ENCODE measurements at places on chromosomes 7 and 10.

DNA sequence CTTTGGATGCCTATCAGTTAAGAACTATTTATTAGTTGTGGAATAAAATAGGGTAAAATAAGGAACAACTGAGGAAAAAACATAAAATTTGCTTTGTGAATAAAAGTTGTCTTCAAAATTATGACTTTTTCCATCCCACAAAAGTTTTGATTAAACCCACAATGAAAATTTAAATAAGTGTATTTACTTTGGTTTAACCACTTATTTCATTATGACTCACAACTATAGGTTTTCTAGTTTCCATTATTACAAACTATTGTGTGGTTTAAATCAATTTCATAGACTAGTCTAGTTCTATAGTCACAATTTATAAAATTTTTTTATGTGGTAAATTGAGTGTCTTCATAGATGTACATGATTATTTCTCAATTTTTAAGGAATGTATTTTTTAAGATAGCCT lies 116.6 kb downstream of the EGFR start:
- no peaks in the 10 kb centered on the region for H3K27me3 ChIP-seq
- no peak overlapping the region for H3K27ac ChIP-seq
- H3K4me3 ChIP-seq: no peak overlapping the region
- no peaks in the 10 kb centered on the region for H3K36me3 ChIP-seq
- no peak for DNase-seq

- DNase-seq: no peak
- H3K27ac ChIP-seq: no peak overlapping the region
- H3K4me3 ChIP-seq: peak overlapping the region; percentile 11
- H3K4me1 ChIP-seq: no peaks in the 10 kb centered on the region
- no peaks in the 10 kb centered on the region for H3K36me3 ChIP-seq
- no peaks in the 10 kb centered on the region for H3K27me3 ChIP-seq
These were observed 239.9 kb downstream of the ADRA2A start for GRCh38 chr10:111316722-111317212.

DNA sequence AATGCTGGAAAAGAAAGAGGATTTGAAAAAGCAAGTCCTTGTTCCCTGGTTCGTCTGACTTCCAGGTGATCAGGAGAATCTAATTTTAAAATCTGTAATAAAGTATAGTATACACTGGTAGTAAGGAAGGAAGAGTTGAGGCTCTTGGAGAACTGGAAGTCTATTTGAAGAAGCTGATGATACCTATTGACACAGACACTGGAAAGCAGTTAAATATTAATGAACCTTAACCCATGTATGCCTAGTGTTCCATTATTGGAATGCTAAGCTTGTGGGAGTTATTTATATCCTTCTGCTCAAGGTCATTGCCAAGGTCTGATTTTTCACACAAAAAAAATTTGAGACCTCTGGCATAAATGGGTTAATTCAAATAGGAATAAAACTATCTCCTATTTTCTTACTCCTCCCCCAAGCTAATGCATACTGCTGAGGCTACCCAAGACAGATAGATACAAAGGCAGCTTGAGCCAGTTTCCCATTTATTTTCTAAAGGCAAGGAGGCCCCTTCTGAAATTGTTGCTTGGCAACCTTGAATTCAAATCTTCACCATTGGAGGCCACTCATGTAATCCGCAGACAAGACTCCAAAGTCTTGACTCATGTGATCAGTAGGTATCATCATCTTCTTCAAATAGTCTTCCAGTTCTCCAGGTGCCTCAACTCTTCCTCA lies 110.2 kb downstream of the FZD1 start:
- no peak overlapping the region for H3K4me3 ChIP-seq
- DNase-seq: no peak
- H3K27ac ChIP-seq: no peak overlapping the region
- H3K36me3 ChIP-seq: no peaks in the 10 kb centered on the region
- H3K4me1 ChIP-seq: no peaks in the 10 kb centered on the region
- H3K27me3 ChIP-seq: no peaks in the 10 kb centered on the region

- no peaks in the 10 kb centered on the region for H3K4me1 ChIP-seq
- no peaks in the 10 kb centered on the region for H3K27me3 ChIP-seq
- H3K27ac ChIP-seq: no peak overlapping the region
These were observed 44.1 kb downstream of the ANTXRL start for GRCh38 chr10:46330894-46331293.

DNA sequence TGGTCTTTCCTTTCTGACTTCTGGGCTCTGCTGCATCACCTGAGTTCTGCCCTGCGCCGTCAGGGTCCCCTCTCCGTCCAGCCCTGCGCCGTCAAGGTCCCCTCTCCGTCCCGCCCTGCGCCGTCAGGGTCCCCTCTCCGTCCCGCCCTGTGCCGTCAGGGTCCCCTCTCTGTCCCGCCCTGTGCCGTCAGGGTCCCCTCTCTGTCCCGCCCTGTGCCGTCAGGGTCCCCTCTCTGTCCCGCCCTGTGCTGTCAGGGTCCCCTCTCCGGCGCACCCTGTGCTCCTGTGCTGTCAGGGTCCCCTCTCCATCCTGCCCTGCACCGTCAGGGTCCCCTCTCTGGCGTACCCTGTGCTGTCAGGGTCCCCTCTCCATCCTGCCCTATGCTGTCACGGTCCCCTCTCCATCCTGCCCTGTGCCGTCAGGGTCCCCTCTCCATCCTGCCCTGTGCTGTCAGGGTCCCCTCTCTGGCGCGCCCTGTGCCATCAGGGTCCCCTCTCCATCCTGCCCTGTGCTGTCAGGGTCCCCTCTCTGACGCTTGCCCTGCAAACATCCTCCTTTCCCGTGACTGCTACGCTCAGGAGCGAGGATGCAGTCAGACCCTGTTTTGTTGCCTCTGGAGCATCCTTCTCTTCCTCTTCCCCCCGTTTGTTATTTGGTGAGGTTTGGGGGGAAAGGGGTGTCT lies 66.4 kb downstream of the INPP5A start:
- H3K4me3 ChIP-seq: no peak overlapping the region
- H3K27me3 ChIP-seq: no peaks in the 10 kb centered on the region
- DNase-seq: no peak

- H3K4me1 ChIP-seq: no peaks in the 10 kb centered on the region
- H3K4me3 ChIP-seq: no peak overlapping the region
- H3K27ac ChIP-seq: no peak overlapping the region
- no peaks in the 10 kb centered on the region for H3K27me3 ChIP-seq
- no peaks in the 10 kb centered on the region for H3K36me3 ChIP-seq
These were observed 703.5 kb upstream of the SEMA3D start for GRCh38 chr7:85890244-85890811.

DNA sequence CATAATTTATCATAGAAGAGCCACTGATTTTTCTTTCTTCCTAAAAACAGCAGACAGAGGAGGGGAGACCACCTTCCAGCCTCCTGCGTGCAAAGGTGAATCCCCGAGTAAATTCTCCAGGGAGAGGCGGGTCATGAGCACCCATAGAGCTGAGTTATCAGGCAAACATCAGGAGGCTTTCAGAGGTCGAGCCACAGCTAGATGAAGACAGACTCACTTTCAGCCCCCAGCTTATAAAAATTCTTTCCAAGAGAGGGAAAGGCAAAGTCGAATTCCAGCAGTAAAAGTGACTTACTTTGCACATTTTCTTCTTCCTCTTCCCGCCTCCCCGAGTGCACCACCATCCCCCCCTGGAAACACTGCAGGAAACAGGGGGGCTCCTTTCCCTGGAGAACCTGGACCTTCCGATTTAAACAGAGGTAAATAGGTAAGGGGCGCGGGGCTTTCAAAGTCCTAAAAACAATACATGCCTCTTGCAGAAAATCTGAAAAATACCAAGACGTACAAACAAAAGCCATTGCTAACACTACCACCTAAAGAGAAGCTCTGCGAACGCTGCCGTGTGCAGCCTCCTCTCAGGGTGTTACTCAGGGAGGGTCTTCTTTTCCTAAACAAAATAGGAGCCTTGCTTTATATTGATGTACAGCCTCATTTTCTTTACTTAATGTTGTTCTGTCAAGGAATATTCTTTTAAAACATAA lies 163.8 kb downstream of the SVIL start:
- no peaks in the 10 kb centered on the region for H3K27me3 ChIP-seq
- H3K4me3 ChIP-seq: no peak overlapping the region
- peaks cover 25% of the 10 kb centered on the region for H3K4me1 ChIP-seq
- peaks cover 40% of the 10 kb centered on the region for H3K36me3 ChIP-seq
- peak; percentile 27 for DNase-seq

DNA sequence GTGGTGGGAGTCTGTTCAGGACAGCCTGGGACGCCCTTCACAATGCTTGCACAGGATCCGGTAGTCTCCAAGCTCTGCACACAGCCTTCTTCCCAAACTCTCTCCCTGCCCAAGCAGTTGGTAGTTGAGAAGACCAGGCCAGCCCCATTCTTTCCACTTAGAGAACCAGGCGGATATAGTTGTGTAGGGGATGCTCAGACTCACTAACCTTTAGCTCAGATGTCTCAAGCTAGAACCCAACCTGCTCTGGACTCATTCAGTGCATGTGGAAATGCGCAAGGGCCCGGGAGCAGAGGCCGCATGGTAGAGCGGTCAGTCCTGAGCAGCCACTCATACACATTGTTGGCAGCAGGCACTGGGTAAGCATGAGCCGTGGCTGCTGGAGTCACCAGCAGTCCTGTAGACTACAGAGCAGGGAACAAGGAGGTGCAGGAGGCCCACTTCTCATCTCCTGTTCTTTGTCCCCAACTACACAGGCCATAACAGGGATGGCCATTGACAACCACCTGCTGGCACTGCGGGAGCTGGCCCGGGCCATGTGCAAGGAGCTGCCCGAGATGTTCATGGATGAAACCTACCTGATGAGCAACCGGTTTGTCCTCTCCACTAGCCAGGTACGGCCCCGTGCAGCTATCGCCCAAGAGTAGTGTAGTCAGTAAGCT lies 17.2 kb upstream of the C10orf53 start:
- no peaks in the 10 kb centered on the region for H3K36me3 ChIP-seq
- H3K4me3 ChIP-seq: no peak overlapping the region
- H3K27me3 ChIP-seq: no peaks in the 10 kb centered on the region
- no peak for DNase-seq
- H3K4me1 ChIP-seq: no peaks in the 10 kb centered on the region

GRCh38 chr7:139300390-139300789 lies 40.7 kb upstream of the FMC1 start:
- no peak for DNase-seq
- H3K36me3 ChIP-seq: peaks cover 21% of the 10 kb centered on the region
- H3K27ac ChIP-seq: no peak overlapping the region
- no peak overlapping the region for H3K4me3 ChIP-seq

- no peaks in the 10 kb centered on the region for H3K36me3 ChIP-seq
- DNase-seq: peak; percentile 81
- no peaks in the 10 kb centered on the region for H3K27me3 ChIP-seq
- H3K4me1 ChIP-seq: no peaks in the 10 kb centered on the region
These were observed 56.0 kb downstream of the LGI1 start for GRCh38 chr10:93813507-93814465.

- no peak for DNase-seq
- H3K4me1 ChIP-seq: peaks cover 14% of the 10 kb centered on the region
- no peak overlapping the region for H3K4me3 ChIP-seq
These were observed 59.7 kb upstream of the CCDC71L start for GRCh38 chr7:106720641-106721040.

DNA sequence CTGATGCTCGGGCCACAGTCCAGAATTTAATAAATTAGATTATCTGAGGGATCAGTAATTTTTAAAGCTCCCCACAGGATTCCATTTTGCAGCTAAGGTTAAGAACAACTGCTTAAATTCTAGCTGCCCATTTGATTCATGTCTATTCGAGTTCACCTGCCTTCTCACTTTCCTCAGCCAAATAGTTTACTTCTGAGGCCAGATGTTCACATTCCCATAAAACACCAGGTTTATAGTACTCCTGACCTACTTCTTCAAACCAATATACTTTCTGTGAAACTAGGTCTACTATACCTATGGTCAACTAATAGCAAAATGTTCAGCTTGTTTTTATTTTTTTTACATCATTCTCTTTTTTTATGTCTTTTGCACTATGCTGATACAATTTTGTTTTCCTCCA lies 86.3 kb downstream of the GPR158 start:
- H3K4me3 ChIP-seq: no peak overlapping the region
- no peak for DNase-seq
- H3K27ac ChIP-seq: no peak overlapping the region
- no peaks in the 10 kb centered on the region for H3K27me3 ChIP-seq
- H3K4me1 ChIP-seq: no peaks in the 10 kb centered on the region

GRCh38 chr10:108362296-108362695 lies 1197.8 kb upstream of the SORCS1 start:
- H3K27me3 ChIP-seq: no peaks in the 10 kb centered on the region
- H3K36me3 ChIP-seq: no peaks in the 10 kb centered on the region
- no peak for DNase-seq
- no peaks in the 10 kb centered on the region for H3K4me1 ChIP-seq

GRCh38 chr7:98049034-98049433 lies 57.6 kb upstream of the LMTK2 start:
- no peak overlapping the region for H3K27ac ChIP-seq
- no peak for DNase-seq
- no peaks in the 10 kb centered on the region for H3K4me1 ChIP-seq
- no peak overlapping the region for H3K4me3 ChIP-seq

GRCh38 chr7:84949067-84949466 lies 237.8 kb downstream of the SEMA3D start:
- H3K4me3 ChIP-seq: no peak overlapping the region
- no peaks in the 10 kb centered on the region for H3K4me1 ChIP-seq
- no peak for DNase-seq
- no peaks in the 10 kb centered on the region for H3K27me3 ChIP-seq
- H3K36me3 ChIP-seq: no peaks in the 10 kb centered on the region

GRCh38 chr10:17059197-17059688 lies 70.4 kb downstream of the CUBN start:
- H3K4me1 ChIP-seq: no peaks in the 10 kb centered on the region
- DNase-seq: no peak
- H3K27me3 ChIP-seq: no peaks in the 10 kb centered on the region
- H3K36me3 ChIP-seq: no peaks in the 10 kb centered on the region
- no peak overlapping the region for H3K27ac ChIP-seq
- H3K4me3 ChIP-seq: no peak overlapping the region

DNA sequence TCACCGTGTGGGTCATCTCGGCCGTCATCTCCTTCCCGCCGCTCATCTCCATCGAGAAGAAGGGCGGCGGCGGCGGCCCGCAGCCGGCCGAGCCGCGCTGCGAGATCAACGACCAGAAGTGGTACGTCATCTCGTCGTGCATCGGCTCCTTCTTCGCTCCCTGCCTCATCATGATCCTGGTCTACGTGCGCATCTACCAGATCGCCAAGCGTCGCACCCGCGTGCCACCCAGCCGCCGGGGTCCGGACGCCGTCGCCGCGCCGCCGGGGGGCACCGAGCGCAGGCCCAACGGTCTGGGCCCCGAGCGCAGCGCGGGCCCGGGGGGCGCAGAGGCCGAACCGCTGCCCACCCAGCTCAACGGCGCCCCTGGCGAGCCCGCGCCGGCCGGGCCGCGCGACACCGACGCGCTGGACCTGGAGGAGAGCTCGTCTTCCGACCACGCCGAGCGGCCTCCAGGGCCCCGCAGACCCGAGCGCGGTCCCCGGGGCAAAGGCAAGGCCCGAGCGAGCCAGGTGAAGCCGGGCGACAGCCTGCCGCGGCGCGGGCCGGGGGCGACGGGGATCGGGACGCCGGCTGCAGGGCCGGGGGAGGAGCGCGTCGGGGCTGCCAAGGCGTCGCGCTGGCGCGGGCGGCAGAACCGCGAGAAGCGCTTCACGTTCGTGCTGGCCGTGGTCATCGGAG lies 1.8 kb downstream of the ADRA2A start:
- DNase-seq: no peak
- peaks cover 5% of the 10 kb centered on the region for H3K4me1 ChIP-seq

GRCh38 chr10:24722131-24722675 lies 1.5 kb downstream of the ARHGAP21 start:
- H3K27ac ChIP-seq: peak overlapping the region; percentile 98
- peaks cover 39% of the 10 kb centered on the region for H3K4me1 ChIP-seq
- H3K36me3 ChIP-seq: no peaks in the 10 kb centered on the region
- H3K27me3 ChIP-seq: no peaks in the 10 kb centered on the region

GRCh38 chr10:129972966-129973673 lies 9.0 kb upstream of the EBF3 start:
- H3K4me1 ChIP-seq: peaks cover 9% of the 10 kb centered on the region
- H3K4me3 ChIP-seq: no peak overlapping the region
- H3K27ac ChIP-seq: no peak overlapping the region
- peaks cover 65% of the 10 kb centered on the region for H3K27me3 ChIP-seq

All from adrenal gland (tissue), 19 donors.